Cardiac fibroblast (primary cell): ENCODE measurements at places on chromosomes 12 and 14.

DNA sequence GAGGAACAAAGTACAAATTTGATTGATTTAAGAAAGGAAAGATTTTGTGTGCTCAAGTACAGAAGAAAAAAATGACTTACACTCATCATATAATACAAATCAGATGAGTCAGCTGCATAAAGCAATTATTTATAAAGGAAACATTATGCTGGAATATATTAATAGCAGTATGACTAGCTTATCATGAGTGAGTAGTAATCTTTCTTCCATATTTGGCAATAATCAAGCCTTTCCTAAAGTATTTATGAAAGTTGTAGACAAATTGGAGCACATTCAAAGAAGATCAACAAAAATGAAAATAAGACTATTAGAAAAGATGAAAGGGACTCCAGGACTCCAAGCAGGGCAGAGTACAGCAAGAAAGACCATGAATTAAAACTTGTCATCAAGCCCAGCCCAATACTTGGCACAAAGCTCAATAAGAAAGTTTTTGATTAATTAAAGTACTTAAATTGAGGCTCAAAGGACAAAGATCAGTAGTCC, 32.8 kb downstream of the CCER1 start:
- DNase-seq, result peak; percentile 75

DNA sequence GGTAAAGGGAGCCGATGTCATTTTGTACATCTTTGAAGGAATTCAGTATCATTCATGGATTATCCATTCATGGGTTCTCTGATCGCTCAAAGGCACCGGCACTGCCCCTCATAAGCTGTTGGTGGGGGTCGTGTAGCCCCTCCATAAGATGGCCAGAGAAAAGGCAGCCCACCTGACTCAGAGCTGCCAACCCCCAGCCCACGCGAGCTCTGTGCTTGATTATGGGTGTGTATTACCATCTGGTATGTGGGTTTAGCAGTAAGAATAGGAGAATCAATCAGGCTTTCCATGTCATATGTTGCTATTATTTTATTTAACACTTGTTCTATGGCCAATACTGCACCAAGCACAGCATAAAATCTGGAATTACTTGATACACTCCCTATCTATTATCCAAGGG, 32.1 kb upstream of the AMIGO2 start:
- no peak for DNase-seq

- DNase-seq, result no peak
Observed at GRCh38 chr14:34439090-34439489, 22.9 kb downstream of the SPTSSA start.

DNA sequence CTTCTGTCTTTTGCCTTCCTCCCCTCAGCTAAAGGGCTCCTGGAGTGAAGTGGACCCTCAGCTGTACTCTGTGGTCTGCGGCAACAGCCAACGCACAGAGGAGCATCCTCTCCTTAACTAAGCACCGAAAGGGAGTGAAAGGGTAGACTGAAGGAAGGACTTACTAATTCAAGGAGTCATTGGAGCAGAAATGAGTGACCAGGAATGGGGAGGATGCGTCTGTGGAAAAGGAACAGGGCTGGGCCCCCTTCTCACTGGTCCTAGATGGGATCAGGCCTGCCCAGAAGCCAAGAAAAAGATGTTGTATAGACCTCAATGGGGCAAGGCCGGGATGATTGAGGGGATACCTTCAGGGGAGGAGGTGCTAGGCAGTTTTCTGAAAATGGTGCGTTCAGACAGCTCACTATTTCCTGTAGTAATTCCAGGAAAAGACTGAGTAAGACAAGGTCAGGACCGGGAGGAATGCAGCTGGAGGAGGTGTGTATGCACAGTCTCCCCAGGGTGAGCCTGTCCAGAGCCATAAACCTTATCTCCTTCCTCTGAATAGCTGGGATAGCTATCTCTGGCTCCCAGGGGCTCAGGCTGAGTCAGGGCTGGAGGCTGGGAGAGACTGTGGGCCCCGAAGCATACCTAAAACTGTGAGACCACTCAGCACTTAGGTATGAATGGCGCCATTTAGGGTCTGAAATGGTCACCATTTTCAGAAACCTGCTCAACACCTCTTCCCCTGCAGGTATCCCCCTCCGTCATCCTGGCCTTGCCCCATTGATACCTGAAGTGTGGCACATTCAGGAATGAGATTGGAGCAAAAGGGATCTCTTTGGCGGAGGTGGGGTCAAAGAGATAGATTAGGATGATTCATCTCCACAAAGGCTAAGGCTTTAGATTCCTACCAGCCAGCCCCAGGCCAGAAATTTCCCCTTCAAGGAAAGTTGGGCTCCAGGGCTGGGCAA, 20.2 kb upstream of the KRT8 start:
- peak; percentile 89 for DNase-seq

DNA sequence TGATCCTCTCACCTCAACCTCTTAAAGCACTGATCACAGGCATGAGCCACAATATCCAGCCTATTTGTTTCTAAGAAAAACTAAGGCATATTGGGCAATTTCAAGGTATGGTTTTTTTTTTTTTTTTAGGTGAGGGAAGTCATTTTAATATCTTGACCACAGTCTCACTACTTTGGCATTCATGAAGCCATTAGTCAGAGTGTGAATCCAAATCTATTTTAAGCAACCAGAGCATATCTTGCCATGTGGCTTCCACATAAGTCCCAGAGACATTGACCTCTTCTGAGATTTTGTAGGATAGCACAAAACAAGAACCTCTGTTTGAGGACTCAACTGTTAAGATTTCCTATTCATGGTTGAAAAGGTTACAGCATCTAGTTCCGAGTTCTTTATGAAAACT, 130.3 kb upstream of the RBM19 start:
- no peak for DNase-seq

GRCh38 chr12:76042147-76042546, 10.6 kb upstream of the PHLDA1 start:
- no peak for DNase-seq

- DNase-seq, result no peak
Observed at GRCh38 chr12:111444314-111444924, 38.7 kb downstream of the SH2B3 start.

- peak; percentile 8 for DNase-seq
Observed at GRCh38 chr12:117049295-117049694, 49.9 kb downstream of the TESC start.

GRCh38 chr14:58751788-58752187, 114.0 kb downstream of the DACT1 start:
- DNase-seq, result no peak

DNA sequence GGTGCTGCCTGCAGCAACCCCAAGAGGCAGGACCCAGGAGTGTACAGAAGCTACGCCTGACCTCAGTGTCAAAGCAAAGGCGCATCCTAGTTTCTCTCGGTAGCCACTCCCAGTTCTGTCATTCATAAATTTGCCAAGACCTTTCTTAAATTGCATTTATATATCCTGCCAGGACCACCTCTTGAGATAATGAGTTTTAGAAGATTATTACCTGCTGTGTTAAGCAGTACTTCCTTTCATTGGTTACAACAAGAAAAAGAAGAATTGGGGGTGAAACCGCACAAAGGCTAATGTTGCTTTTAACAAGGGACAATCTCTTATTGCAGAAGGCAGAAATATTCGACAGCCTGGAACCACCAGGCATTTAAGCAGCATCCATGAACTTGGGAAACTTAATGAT, 57.8 kb downstream of the CIT start:
- DNase-seq, result no peak

DNA sequence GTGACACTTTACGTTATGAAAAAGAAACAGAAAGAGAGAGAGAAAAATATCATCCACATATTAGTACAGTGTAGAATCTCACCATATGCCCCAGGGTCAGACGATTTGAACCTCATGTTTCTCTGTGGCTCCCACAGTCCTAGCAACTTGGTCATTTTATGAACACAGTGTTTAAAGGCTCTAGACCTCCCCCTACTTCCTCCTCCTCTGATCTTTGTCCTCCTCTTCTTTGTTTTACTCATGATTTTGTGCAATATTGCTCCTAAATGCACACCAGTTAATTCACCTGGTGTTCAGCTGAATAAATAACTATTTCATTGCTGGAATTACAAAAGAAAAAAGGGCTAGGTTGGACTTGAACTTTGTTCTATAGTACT, 18.2 kb downstream of the GLT1D1 start:
- no peak for DNase-seq

- DNase-seq, result no peak
Observed at GRCh38 chr14:101865288-101865687, 99.1 kb upstream of the DYNC1H1 start.

DNA sequence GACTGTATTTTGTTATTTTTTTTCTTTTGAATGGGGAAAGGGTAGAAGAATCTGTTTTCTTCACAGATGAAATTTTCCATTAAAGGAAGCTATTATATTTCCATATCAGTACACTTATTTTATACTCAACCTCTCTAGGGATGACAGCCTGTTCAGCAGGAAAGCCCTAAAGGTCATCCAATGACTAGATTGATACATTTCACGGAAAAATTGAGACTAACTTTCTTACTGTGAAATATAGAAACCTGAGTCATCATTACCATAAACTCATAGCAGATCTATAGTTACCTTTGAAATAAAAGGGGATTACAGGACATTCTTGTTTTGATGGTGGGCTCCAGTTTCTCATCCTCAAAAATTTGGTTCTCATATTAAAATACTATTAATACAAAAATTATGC, 36.1 kb upstream of the PTCSC3 start:
- DNase-seq, result no peak

DNA sequence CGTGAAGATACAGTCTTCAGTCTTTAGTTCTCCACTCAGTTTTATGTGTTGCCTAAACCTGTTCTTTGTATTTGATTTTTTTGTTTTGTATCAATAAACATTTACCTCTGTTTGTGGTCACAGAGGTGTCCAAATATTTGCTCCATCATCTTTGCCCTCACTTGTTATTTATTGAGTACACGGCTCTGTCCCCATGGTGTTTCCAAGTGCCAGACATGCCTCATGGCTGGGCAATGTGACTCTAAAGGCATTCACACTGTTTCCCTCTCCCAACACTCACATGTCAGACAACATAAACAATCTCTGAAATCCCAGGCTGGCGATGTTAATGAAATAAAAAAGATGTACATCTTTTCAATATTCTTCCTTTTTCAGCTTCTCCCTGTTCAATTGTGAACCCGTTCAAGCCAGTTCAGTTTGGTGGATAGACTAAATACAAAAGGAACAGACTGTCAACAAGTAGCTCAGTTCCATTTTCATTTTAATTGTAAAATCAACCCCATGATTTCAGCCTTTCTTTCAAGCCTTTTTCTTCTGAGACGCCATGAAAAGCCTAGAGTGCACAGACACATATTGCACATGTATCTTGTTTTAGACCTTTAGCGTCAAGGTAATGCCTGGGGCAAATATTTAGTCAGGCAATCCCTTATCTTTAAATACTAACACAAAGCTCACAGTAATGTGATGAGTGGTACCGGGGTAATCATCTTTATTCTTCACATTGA, 680.7 kb downstream of the GALC start:
- DNase-seq, result no peak

GRCh38 chr14:90387206-90387760, 9.5 kb upstream of the CALM1 start:
- peak; percentile 40 for DNase-seq

- DNase-seq, result peak; percentile 6
Observed at GRCh38 chr14:90487031-90487430, 90.2 kb downstream of the CALM1 start.

- no peak for DNase-seq
Observed at GRCh38 chr12:42145552-42146215, 1.0 kb upstream of the GXYLT1 start.

- no peak for DNase-seq
Observed at GRCh38 chr14:104072586-104072985, 12.9 kb upstream of the ASPG start.

- DNase-seq, result no peak
Observed at GRCh38 chr14:105153331-105153731, 15.2 kb downstream of the JAG2 start.

GRCh38 chr12:22160396-22161003, 114.5 kb downstream of the CMAS start:
- DNase-seq, result no peak

GRCh38 chr12:78746001-78746400, 118.6 kb upstream of the SYT1 start:
- DNase-seq, result no peak

- DNase-seq, result peak; percentile 45
Observed at GRCh38 chr12:53232646-53233461, 845 bp upstream of the RARG start.

DNA sequence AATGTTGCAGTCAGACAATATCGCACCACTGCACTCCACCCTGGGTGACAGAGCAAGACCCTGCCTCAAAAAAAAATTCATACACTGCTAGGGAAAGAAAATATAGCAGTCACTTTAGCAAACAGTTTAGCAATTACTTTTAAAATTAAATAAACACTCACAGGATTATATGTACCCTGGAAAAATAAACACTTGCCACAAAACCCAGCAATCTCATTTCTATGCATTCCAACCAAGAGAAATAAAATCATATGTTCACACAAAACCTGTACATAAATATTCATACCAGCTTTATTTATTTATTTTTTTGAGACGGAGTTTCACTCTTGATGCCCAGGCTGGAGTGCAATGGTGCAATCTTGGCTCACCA, 20.2 kb downstream of the ATXN2 start:
- no peak for DNase-seq

GRCh38 chr12:126493366-126494108, 1428.3 kb downstream of the AACS start:
- DNase-seq, result peak; percentile 66

- no peak for DNase-seq
Observed at GRCh38 chr14:39680777-39681176, 248.5 kb upstream of the FBXO33 start.
